ENCODE measurements at places on chromosomes 3 and 15.

DNA sequence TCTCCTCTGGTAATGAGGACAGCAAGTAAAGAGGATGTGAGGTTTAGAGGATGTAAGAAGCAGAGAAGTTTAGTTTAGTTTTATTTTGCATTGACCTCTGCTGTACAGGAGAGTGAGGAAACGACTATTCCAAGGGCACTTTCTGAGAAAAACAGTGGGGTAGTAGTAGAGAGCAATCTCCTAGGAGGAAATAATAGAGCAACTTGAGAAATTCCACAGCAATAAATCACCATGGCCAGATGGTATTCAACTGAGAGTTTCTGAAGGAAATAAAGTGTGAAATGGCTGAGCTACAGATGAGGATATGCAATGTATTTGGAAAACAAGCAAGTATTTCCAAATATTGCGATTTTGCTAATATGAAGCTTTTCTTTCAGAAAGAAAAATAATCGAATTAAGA lies 118.9 kb downstream of the DPH6 start:
- no peak for DNase-seq

- DNase-seq: no peak
Observed at GRCh38 chr15:86163816-86164215, 84.1 kb downstream of the AGBL1 start.

GRCh38 chr3:185479373-185479945 lies 19.4 kb downstream of the TMEM41A start:
- no peak for DNase-seq

DNA sequence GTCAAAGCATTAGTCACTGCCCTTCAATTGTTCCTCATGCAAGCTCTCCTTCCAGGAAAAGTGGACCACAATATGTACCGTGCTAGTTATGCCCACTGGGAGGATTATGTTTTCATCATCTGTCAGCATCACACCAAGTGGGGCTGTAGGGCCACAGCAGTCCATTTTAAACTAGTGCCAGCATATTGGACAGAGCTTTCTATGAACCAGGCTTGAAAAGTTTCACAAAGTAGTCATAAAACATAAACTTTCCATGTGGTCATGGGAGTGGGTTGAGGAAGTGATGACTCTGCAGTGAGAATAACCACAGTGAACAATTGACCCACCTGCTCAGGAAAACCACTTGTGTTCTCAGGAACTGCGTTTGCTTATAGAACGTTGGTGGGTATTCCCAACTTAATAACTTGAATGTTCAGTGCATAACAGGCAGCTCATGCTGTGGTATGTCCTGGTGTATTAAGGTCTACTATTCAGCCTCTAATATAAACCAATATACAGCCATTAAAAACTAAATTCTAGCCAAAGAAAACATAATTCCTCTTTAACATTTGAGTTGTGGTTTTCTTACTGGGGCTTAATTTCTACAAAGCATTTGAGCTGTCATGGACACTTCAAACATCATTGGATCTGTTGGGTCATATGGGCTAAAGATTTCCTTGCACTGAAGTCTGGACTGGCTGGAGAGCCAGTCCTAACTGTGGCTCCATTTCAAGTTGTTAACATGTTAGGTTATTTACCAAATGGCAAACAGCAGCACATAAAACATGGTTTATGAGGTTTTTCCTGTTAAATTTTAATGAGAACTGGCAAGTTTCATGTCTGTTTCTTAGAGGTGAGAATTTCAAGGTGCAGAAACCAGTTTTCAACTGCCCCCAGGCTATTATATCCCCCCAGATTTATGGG lies 274.1 kb downstream of the OTOL1 start:
- DNase-seq: no peak

DNA sequence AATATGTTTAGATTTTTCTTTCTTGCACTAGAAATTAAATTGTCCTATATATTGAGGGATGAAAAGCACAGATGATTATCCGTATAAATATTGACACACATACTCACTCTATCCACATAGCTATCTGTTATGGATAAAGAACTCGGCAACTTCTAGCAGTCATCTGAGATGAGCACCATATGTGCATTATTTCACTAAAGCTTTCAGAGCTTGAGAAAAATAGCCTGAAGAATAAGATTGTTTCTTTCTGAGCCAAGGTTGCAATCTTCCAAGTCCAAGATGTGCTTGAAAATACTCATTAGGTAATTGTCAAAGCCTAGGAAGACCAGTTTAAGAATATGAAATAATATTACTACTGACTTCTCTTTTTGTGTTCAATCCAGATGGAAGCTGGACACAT lies 40.5 kb downstream of the COL8A1 start:
- DNase-seq: no peak

DNA sequence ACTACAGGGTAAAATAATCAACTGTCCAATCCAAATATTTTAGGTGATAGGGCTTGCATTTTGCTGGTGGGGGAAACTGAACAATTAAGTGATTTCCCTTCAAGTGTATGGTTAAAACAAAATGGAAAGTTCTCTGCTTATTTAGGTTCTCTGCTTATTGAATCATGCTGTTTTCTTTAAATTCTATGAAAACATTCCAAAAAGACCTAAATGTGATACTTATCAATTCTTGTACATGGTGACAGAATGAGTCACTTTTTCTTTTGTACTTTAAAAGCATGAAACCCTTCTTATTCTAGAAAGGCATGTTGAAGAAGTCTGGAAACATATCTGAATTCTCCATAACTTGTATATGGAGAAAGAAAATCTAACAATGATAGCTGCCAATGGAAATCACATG lies 192.6 kb downstream of the FMN1 start:
- no peak for DNase-seq

Data from left renal pelvis (tissue), 4 donors.